ENCODE measurements at places on chromosomes 11 and 22. TPM values are rescaled to one million over a fixed set of nuclear protein-coding genes. Genes with fewer than 3 reads are reported as not detected.
A peak's percentile ranks its signal among the peaks of the same experiment; 100 is the strongest.

GRCh38 chr11:10233581-10233980 lies 60.4 kb downstream of the SBF2 start:
- peaks cover 7% of the 10 kb centered on the region for H3K27me3 ChIP-seq
- H3K4me3 ChIP-seq: no peak overlapping the region
- peaks cover 60% of the 10 kb centered on the region for H3K36me3 ChIP-seq
- no peaks in the 10 kb centered on the region for H3K4me1 ChIP-seq
- H3K27ac ChIP-seq: no peak overlapping the region

Gene TKFC
- total RNA-seq: 87.8 TPM

- H3K27ac ChIP-seq: no peak overlapping the region
- peaks cover 10% of the 10 kb centered on the region for H3K36me3 ChIP-seq
- H3K4me3 ChIP-seq: no peak overlapping the region
- DNase-seq: no peak
These were observed 18.4 kb downstream of the DKK3 start for GRCh38 chr11:11989774-11990744.

GRCh38 chr11:44849922-44850321 lies 100.8 kb downstream of the TP53I11 start:
- H3K36me3 ChIP-seq: peaks cover 10% of the 10 kb centered on the region
- H3K4me1 ChIP-seq: peaks cover 37% of the 10 kb centered on the region
- DNase-seq: no peak
- 0 out of 2 replicates have a peak, but pooled peaks cover 2% of the 10 kb centered on the region for H3K27me3 ChIP-seq
- H3K27ac ChIP-seq: no peak overlapping the region

GRCh38 chr11:1707751-1708150 lies 10.8 kb downstream of the KRTAP5-6 start:
- H3K27ac ChIP-seq: no peak overlapping the region
- no peaks in the 10 kb centered on the region for H3K36me3 ChIP-seq
- no peak for DNase-seq
- no peaks in the 10 kb centered on the region for H3K4me1 ChIP-seq

DNA sequence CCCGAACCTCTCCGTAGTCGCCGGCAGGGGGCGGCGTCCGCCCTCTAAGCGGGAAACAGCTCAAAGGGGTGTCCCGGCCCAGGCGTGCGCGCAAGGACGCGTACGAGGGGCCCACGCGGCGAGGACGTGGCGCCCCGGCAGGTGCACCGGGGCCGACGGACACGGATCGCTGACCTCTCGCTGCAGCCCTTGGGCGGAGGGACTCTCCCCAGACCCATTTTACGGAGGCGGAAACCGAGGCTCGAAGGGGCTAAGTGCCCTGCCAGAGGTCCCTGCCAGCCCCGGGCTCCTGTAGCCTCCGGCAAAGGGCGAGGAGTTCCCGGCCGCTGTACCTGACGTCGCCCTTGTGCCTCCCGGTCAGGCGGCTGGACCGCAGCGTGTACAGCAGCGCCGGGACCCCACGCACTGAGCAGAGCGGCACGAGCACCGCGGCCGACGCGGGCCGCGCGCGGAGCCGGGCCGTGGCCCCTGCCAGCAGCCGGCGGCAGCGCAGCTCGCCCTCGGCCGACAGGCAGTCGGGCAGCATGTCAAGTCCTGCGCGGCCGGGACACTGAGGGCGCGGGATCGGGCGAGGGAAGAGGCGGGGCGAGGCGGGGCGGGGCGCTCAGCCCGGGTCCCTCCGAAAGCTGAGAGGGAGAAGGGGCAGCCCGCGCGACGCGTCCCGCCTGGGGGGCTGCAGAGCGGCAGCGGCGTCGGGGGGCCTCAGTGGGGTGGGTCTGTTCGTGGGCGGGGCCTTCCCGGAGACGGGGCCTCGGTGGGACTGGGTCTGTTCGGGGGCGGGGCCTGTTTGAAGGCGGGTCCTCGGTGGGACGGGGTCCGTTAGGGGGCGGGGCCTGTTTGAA lies at the start of gene NUDT8:
TSS of gene NUDT8 (minus strand) at position 552 of the 842 bp plus-strand sequence. CDS start at position 526, 26 bp downstream.
- peaks cover 29% of the 10 kb centered on the region for H3K4me1 ChIP-seq
- peak within 1 kb of the TSS; percentile 79 for H3K4me3 ChIP-seq
- peak within 1 kb of the TSS; percentile 89 for H3K27ac ChIP-seq
- DNase-seq: peak; percentile 99

GRCh38 chr22:22060200-22061084 lies 77.9 kb upstream of the TOP3B start:
- H3K4me3 ChIP-seq: no peak overlapping the region
- DNase-seq: peak; percentile 93
- peaks cover 100% of the 10 kb centered on the region for H3K27me3 ChIP-seq
- no peak overlapping the region for H3K27ac ChIP-seq
- peaks cover 9% of the 10 kb centered on the region for H3K4me1 ChIP-seq
- no peaks in the 10 kb centered on the region for H3K36me3 ChIP-seq

Gene APLNR
- 0.53 TPM for total RNA-seq

DNA sequence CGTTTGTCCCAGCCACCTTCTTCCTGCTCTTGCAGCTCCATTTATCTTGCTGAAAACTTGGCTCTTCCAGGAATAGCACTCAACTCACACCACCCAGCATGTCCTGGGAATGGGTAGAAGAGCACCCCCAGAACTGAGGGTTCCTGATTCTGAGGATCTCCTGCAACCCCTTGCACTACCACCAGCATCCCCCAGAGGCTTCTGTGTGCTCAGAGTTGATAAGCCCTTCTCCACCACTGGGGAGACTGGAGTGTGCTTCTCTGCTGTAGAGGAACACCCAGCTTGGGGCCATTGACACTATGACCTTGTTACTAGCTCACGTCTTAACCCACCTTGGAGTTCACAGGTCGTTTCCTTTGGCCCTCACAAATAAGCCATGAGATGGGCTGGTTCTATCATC lies 121.0 kb downstream of the GRIK4 start:
- no peak overlapping the region for H3K27ac ChIP-seq
- H3K27me3 ChIP-seq: peaks cover 14% of the 10 kb centered on the region
- H3K36me3 ChIP-seq: no peaks in the 10 kb centered on the region
- DNase-seq: no peak
- H3K4me1 ChIP-seq: peaks cover 34% of the 10 kb centered on the region
- no peak overlapping the region for H3K4me3 ChIP-seq

Gene CCDC134
- total RNA-seq: 21.3 TPM

DNA sequence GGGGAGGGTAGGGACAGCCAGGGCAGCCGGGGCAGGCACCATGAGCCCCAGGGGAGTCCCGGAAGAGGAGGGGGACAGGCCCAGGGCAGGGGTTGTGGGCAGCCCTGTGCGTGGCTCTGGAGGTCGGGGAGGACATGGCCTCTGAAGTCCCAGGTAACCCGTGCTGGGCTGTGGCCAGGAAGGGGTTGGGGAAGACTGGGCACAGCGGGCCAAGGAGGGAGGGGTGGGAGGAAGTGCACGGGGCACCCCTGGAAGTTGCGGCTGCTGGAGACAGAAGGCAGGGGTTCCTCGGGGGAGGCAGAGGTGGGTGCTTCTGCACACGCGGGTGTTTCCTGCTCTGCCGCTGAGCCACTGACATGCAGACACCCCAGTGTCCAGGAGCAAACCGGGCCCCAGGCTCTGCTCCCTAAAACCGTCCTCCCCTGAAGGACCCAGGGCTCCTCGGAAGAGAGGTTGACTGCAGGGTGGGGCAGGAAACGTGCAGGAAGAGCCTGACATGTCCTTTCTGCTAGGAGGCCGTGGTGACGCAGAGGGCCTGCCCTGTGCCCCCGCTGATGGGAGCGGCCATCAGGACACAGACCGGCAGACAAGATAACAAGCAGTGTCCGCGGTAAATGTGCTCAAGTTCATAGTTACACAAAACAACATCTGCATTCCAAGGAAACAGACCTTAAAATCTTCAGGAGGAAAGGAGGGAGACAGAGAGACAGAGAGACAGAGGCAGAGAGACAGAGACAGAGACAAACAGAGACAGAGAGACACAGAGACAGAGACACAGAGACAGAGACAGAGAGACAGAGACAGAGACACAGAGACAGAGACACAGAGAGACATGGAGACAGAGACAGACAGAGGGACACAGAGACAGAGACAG lies 5.7 kb downstream of the TNNI2 start:
- no peak overlapping the region for H3K4me3 ChIP-seq
- DNase-seq: no peak
- no peaks in the 10 kb centered on the region for H3K36me3 ChIP-seq

Gene NXPE1
- not detected for total RNA-seq

Gene RAB36
- 1.1 TPM for total RNA-seq

Gene PAX6
- 0.30 TPM for total RNA-seq

DNA sequence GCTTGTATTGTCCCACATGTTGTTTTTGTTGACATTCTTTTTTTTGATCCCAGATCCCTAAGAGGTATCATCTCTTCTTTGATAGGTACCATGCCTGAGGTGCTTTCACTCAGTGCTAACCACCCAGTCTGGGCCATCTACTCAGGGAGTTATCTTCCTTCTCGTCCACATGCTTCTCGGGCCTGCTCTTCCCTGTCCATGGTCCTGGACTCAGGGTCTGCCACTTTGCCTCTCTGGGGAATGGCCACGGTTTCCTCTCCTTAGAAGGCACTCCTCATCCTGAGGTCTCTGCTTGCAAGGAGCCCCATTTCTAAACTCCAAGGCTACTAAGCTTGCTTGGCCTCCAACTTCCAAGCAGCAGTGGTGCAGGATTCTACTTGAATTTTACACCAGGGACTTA lies 227.0 kb upstream of the NCAM1 start:
- no peak overlapping the region for H3K4me3 ChIP-seq
- peak; percentile 52 for DNase-seq
- H3K36me3 ChIP-seq: no peaks in the 10 kb centered on the region
- H3K4me1 ChIP-seq: no peaks in the 10 kb centered on the region

DNA sequence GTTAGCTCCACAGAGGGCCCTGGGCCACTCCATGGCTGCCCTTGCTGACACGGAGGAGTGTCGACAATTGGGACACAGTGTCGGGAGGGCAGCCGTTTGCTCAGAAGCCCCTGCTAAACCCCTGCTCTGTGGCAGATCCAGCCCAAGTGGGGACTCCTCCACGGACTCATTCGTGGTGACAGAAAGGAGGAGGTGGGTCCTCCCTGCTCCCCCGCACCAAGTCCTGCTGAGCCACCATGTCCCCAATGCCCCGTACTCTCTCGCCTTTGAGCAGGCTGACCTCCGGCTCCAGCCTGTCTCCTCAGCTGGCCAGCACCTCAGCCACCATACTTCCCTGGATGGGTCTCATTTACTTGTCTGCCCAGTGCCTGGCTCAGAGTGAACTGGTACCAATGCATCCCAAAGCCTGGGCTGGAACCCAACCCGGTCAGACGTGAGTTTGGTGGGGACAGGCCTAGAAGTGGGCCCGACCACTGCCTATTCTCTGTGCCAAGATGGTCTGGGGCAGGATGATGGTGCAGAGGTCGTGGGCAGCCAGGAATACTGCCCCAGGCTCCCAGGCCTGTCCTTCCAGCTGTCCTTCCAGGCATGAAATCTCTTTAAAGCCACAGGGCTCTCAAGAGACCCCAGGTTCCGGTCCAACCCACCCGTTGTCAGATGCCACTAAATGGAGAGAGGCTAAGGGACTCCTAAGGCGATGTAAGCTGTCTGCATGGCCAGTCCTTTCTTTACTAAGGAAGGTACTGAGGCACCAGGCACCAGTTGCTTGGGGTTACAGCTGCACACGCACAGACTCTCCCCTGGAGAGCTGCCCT lies 4.3 kb downstream of the CBX6 start:
- H3K36me3 ChIP-seq: peaks cover 13% of the 10 kb centered on the region
- H3K4me1 ChIP-seq: peaks cover 30% of the 10 kb centered on the region
- no peak overlapping the region for H3K27ac ChIP-seq
- H3K4me3 ChIP-seq: no peak overlapping the region

DNA sequence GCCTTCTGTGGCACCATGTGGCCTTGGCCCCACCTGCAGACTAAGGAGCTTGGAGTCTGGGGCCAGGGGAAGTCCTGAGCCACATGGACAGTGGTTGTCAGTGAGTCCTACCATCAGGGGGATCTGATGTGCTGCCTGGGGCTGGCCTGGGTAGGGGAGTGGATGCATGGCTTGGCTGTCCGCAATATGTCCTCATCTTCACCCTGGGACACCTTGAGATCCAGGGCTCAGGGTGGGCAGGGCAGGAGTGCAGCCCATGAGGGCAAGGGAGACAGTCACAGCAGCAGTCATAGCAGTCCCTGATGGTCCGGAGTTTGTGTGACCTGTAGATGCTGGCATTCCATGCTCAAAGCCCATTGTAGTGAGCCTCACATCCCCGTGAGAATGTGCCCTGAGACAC lies 256.8 kb upstream of the B3GAT1 start:
- DNase-seq: no peak
- H3K27ac ChIP-seq: no peak overlapping the region
- peaks cover 4% of the 10 kb centered on the region for H3K4me1 ChIP-seq
- H3K36me3 ChIP-seq: no peaks in the 10 kb centered on the region
- no peak overlapping the region for H3K4me3 ChIP-seq

Gene SMC1B
- total RNA-seq: 0.11 TPM

- H3K27me3 ChIP-seq: no peaks in the 10 kb centered on the region
- H3K4me3 ChIP-seq: no peak overlapping the region
- no peak for DNase-seq
- H3K36me3 ChIP-seq: peaks cover 72% of the 10 kb centered on the region
- peaks cover 20% of the 10 kb centered on the region for H3K4me1 ChIP-seq
These were observed 46.4 kb downstream of the QSER1 start for GRCh38 chr11:32939046-32939445.

DNA sequence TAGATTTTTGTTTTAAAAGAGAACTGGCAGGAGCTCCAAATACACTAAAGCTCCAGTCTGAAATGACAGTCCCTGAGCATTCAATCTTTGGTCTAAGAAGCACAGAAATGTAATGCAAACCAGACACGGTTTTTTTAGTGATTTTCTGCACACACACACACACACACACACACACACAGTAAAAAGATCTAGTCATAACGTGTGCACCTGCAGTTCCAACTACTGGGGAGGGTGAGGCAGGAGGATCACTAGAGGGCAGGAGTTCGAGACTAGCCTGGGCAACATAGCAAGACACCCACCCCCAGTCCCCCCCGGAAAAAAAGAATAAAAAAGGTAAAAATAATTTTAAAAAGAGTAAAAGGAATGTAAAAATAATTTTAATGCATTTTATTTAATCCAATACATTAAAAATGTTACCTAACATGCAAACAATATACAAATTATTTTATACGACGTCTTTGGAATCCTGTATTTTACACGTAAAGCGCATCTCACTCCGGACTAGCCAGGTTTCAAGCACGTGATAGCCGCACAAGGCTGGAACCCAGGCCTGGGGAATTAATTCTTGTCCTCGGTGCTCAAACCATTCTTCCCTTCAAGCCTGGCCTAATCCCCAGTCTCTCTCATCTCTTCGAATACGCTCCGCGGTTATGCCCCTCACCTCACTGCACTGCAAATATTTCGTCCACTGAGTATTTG lies 762 bp upstream of the TBC1D22A start:
- peak overlapping the region; percentile 99 for H3K4me3 ChIP-seq
- H3K36me3 ChIP-seq: peaks cover 12% of the 10 kb centered on the region
- H3K27ac ChIP-seq: peak overlapping the region; percentile 99
- H3K4me1 ChIP-seq: peaks cover 20% of the 10 kb centered on the region

GRCh38 chr11:61695917-61696316 lies 15.7 kb downstream of the DAGLA start:
- no peak for DNase-seq
- H3K36me3 ChIP-seq: no peaks in the 10 kb centered on the region
- peaks cover 49% of the 10 kb centered on the region for H3K4me1 ChIP-seq
- H3K4me3 ChIP-seq: no peak overlapping the region
- no peak overlapping the region for H3K27ac ChIP-seq
- H3K27me3 ChIP-seq: no peaks in the 10 kb centered on the region

Gene PDE2A
- 4.9 TPM for total RNA-seq
